ENCODE measurements at places on chromosomes 11 and 22.

DNA sequence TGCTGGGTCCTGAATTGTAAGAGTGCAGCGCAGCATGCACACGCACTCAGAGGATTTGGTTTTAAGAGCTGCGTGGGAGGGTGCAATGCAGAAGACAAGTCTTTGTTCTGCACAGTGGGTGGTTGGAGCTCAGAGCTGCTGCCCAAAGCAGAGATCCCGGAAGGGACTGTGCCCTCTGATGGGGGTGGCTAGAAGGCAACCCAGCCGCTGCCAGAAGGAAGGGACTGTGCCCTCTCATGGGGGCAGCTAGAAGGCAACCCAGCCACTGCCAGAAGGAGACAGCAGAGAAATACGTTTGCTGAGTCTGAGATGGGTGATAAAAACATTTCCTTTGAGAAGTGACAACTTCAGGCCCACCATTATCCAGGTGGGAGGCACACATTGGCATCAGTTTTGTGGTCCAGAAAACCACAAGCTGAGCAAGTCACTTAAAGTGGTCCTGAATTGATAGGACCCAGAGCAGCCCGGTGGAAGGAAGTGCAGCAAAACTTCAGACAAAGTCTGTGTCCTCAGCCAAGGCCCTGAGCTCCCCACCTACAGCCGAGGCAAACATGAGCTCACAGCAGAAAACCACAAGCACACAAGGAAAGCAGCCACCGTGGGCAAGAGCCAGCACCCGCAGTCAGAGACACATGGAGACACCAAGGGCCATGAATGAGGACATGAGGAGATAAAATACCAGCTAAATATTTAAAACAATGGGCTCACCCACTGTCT is 4.3 kb downstream of the KRTAP5-6 start:
- no peak for DNase-seq

DNA sequence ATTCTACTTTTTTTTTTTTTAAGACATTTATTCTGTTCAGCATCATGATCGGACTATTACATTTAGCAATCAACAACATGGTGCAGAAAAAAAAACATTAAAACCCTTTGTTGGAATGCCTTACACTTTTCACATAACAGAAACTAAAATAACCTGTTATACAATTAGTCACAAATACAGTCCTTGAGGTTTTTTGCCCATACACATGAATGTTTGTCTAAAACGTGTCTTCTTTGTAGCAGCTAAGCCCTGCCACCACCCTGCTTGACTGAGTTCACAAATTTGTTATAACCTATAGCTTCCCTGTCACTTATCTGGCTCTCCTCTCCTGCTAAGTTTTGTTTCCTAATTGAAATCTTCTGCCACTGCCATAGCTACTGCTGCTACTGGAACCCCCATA is 75.4 kb upstream of the ARHGAP20 start:
- no peak for DNase-seq

DNA sequence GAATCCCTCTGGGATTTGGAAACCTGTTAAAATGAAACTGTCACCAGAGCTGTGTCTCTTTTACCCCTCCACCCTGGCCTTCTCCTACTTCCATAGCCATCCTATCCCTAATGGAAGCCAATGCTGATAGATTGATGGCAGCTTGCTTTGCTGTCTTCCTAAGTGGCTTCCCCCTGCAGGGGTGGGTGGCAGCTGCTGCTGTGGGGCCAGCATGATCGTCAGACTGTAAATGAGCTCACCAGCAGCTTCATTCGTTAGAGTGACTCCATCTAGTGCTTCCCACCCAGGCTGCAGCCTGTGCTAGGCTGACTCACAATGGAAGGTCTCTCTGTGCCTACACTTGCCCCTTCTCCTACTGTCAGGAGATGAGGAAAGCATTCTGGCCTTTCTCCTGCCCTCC is 311.0 kb downstream of the BUD13 start:
- DNase-seq, result peak; percentile 62

DNA sequence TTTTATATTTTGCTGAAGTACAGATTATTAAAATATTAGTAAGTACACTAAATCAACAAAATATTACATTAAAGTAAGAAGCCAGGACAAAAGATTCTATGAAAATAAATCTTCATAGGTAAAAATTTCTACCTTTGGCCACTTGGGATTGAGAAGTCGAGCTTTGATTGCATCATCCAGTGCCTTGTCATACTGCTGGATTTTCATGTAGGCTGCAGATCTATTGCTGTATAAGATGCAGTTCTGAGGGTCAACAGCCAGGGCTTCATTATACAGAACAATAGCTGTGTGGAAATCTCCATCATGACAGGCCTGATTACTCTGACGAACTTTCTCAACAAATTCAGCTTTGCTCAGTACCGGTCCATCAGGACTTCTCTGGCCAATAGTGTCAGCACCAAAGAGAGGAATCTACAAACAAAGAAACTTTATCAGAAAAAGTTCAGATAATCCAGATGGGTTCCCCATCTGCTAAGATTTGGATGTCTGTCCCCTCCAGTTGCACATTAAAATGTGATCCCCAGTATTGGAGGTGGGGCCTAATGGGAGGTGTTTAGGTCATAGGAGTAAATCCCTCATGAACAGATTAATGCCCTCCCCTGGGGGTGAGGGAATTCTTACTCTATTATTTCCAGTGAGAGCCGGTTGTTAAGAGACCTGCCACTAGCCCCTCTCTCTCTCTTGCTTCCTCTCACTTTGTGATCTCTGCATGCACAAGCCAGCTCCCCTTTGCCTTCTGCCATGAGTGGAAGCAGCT is 50.0 kb downstream of the TTC28 start:
- no peak for DNase-seq

DNA sequence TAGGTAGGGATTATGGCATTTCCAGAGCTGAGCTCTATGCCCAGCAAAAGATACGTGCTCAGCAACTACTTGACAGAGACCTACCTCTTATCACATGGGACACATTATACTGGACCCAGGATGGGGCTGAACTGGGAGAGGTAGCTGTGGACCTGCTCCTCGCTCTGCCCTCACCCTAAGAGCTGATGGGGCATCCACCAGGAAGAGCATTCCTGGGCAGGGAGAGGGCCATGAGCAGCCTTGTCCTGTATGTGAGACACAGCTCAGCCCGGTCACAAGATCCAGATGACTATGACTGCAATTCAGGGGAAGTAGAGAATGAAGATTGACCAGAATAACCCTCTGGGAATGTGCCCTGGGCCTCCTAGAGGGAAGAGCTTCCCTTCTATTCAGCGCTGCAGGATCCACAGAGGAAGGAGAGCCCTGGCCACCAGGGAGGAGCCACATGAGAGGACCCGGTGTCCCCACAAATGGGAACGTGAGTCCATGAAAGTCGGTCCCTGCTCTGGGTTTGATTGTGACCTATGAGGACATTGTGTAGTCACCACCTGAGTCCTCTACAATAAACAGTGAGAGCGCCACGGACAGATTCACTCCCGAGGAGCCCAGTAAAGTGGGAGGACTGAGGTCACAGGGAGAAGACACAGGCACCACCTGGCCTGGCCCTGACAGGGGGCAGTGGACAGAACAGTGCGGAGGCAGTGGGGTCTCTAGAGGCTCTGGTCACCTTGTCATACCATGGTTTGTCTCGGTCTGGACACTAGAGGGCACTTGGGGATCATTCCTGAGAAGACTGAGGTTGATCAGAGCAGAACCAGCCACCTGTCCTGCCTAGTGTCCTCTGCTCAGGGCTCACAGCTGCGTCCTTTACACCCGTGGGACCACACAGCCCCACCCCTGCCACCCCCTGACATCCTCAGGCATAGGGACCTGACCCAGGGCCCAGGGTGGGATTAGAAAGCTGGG is 99.5 kb downstream of the ZNF280B start:
- DNase-seq, result peak; percentile 28

DNA sequence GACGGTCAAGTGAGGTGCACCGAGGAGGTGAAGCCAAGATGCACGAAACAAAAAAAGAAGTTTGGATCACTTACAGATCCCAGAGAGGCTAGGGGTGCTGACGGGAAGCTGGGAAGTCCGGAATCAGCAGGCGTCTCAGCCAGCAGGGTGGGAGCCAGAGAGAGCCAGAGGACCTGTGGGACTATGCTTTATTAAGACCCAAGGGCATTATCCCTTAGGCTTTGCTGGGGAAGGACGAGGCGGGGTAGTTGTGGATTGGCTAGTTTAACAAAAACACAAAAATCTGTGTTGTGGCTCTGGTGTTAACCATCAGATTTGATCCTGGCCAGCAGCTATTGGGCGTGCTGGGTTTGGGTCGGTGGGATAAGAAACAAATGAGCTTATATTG is 427.1 kb downstream of the DYNC2H1 start:
- DNase-seq, result no peak

DNA sequence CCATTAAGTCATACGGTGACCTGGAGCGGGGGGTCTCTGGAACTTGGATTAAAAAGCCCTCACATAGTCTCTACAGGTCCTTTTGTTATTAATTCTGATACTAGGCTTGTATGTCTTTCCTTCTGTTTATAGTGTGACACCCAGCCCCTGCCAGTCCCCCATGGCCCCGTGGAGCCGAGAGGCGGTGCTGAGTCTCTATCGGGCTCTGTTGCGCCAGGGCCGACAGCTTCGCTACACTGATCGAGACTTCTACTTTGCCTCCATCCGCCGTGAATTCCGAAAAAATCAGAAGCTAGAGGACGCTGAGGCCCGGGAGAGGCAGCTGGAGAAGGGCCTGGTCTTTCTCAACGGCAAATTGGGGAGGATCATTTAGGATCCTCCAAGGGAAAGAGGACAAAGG is 2.0 kb downstream of the MIEF1 start:
- DNase-seq, result no peak

DNA sequence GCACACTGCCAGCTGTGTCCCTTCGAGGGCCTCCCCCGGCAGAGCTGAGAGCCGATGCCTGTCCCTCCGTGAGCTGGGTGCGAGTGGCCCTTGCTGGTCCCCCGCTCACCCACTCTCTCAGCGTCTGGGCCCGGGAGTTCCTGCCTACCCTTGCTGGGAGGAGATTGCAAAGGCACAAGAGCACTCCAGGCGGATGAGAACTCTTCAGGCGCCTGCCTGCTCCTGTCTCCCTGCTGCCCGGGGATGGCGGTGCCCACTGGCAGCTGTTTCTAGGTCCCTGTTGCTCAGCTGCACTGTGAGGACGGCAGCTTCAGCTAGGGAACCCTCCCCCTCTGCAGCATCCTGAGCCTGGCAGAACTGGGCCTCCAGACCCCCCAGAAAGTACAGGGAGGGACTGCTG is 61.1 kb downstream of the FLRT1 start:
- DNase-seq, result peak; percentile 47

DNA sequence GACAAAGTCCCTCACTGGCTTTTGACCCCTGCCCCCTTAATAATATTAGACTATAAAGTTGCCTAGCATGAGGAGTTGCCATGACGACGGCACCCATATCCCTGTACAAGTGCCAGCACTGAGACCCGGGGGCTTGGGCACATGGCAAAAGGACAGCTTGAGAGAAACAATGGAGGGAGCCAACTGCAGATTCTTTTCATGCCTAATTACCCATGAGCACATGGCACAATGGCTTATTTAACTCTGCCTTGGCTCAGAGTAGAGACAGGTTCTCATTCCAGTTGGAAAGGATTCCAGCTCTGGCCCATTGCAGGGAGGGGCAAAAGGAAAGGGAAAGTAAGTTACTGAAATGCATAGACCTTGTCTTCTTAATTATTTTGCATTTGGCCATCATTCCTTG is 261.2 kb upstream of the UBASH3B start:
- peak; percentile 54 for DNase-seq

DNA sequence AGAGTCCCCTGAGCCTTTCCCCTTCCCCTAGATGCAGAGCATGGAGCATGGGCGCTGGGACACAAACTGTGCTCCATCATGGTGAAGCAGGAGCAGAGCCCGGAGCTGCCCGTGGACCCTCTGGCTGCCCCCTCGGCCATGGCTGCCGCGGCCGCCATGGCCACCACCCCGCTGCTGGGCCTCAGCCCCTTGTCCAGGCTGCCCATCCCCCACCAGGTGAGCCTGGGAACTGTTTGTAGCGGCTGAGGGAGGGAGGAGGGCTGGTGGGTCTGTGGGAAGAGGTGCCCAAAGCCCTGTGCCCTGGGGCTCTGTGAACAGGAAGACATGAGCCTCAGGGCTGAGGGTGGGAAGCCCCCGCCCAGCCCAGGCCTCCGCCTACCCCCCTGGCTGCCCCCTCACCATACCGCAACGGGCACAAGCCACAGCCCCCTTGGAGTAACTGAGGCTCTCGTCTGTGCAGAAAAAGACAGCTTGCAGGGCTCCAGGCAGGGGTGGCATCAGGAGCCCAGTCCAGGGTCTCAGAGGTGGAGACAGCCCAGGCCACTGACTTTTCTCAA is 30.4 kb downstream of the CREB3L1 start:
- DNase-seq, result no peak

DNA sequence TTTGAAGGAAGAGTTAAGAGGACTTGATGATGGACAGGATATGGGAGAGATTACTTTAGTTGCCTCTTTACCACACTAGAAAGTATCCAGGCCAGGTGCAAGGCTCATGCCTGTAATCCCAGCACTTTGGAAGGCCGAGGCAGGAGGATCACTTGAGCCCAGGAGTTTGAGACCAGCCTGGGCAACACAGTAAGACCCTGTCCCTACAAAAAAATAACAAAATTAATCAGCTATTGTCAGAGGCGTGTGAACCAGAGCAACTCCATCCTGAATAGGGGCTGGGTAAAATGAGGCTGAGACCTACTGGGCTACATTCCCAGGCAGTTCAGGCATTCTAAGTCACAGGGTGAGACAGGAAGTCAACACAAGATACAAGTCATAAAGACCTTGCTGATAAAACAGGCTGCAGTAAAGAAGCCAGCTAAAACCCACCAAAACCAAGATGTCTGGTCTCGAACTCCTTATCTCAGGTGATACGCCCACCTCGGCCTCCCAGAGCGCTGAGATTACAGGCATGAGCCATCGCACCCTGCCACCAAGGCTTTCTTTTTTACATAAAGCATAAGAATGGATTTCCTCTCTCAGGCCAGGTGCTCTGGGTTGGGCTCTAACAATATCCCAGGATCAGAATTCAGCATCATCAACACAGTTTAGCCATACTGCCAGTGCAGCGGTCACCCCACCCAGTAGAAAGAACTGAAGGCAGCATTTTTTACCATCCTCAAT is 17.8 kb downstream of the PI4KA start:
- DNase-seq, result no peak

GRCh38 chr11:103091801-103092524 is at the start of gene DCUN1D5:
Gene DCUN1D5 (minus strand): TSS chr11:103092160. CDS start chr11:103091872, 288 bp downstream.
- peak; percentile 98 for DNase-seq

- DNase-seq, result no peak
Observed at GRCh38 chr11:65532388-65533064, 7.6 kb downstream of the SCYL1 start.

GRCh38 chr11:57751676-57752253 is at the start of gene BTBD18:
Gene BTBD18 (minus strand): TSS chr11:57751819. CDS start chr11:57751188, 631 bp downstream.
- peak; percentile 50 for DNase-seq
